ENCODE measurements at places on chromosomes 12 and 14. TPM values are rescaled to one million over a fixed set of nuclear protein-coding genes. Genes with fewer than 3 reads are reported as not detected.

FAM161B gene
- total RNA-seq, result 4.8 TPM

USP15 gene
- 188 TPM for total RNA-seq

KCNK13 gene
- total RNA-seq, result not detected

INHBC gene
- total RNA-seq, result 0.31 TPM

WNT1 gene
- 1.7 TPM for total RNA-seq

ENDOU gene
- 0.24 TPM for total RNA-seq

TSPAN9 gene
- total RNA-seq, result 0.86 TPM

RNASE7 gene
- total RNA-seq, result not detected

NUAK1 gene
- 3.4 TPM for total RNA-seq

OTOGL gene
- not detected for total RNA-seq

PPP1R13B gene
- 31.7 TPM for total RNA-seq

PRB2 gene
- not detected for total RNA-seq

CD27 gene
- 13.7 TPM for total RNA-seq

HNRNPA1 gene
- total RNA-seq, result 1,292 TPM

FBXO21 gene
- total RNA-seq, result 48.8 TPM

CCDC196 gene
- total RNA-seq, result not detected

KRT6C gene
- not detected for total RNA-seq

PELI2 gene
- total RNA-seq, result 16.4 TPM

RPL10L gene
- total RNA-seq, result not detected

PMEL gene
- not detected for total RNA-seq

LRRC10 gene
- not detected for total RNA-seq

RAD9B gene
- total RNA-seq, result 0.18 TPM

LRRIQ1 gene
- not detected for total RNA-seq

FOXA1 gene
- total RNA-seq, result not detected

CLEC12A gene
- total RNA-seq, result 13.6 TPM

DPF3 gene
- 1.4 TPM for total RNA-seq

RPL36AL gene
- 166 TPM for total RNA-seq

PXMP2 gene
- total RNA-seq, result 3.6 TPM

POLR3B gene
- 3.8 TPM for total RNA-seq

SLC7A8 gene
- total RNA-seq, result 0.42 TPM

GDF3 gene
- total RNA-seq, result not detected

KRT3 gene
- total RNA-seq, result not detected

All from natural killer cell (primary cell).